ENCODE measurements at places on chromosomes 2 and 18. TPM values are rescaled to one million over a fixed set of nuclear protein-coding genes. Genes with fewer than 3 reads are reported as not detected.
A peak's percentile ranks its signal among the peaks of the same experiment; 100 is the strongest.

GRCh38 chr2:206158563-206159345 lies 490 bp downstream of the NDUFS1 start:
- H3K27me3 ChIP-seq = no peaks in the 10 kb centered on the region
- peaks cover 18% of the 10 kb centered on the region for H3K4me1 ChIP-seq
- peak overlapping the region; percentile 93 for H3K4me3 ChIP-seq
- no peak for DNase-seq
- H3K36me3 ChIP-seq = peaks cover 12% of the 10 kb centered on the region
- peak overlapping the region; percentile 97 for H3K27ac ChIP-seq

- DNase-seq = no peak
- H3K36me3 ChIP-seq = no peaks in the 10 kb centered on the region
- H3K4me1 ChIP-seq = no peaks in the 10 kb centered on the region
- no peak overlapping the region for H3K4me3 ChIP-seq
Observed at GRCh38 chr2:221124532-221125240, 447.4 kb downstream of the EPHA4 start.

STAT4 gene
- 2.7 TPM for total RNA-seq

- H3K36me3 ChIP-seq = no peaks in the 10 kb centered on the region
- H3K4me3 ChIP-seq = no peak overlapping the region
- no peaks in the 10 kb centered on the region for H3K27me3 ChIP-seq
- H3K27ac ChIP-seq = no peak overlapping the region
- DNase-seq = no peak
Observed at GRCh38 chr18:1796636-1797035, 774.7 kb downstream of the METTL4 start.

DNA sequence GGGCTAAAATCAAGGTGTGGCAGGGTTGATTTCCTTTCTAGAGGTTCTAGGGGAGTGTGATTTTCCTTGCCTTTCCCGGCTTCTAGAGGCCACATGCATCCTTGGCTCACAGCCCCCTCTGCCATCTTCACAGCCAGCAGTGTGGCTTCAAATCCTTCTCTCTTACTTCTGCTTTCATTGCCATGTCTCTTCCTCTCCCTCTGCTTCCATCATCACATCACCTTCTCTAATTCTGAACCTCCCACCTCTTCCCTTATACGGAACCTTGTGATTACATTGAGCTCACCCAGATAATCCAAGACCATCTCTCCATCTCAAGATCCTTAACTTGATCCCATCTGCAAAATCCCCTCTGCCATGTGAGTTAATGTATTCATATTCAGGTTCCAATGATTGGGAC lies 56.2 kb upstream of the RMDN2 start:
- no peak for DNase-seq
- no peak overlapping the region for H3K4me3 ChIP-seq
- H3K27me3 ChIP-seq = no peaks in the 10 kb centered on the region
- peaks cover 54% of the 10 kb centered on the region for H3K4me1 ChIP-seq

B3GNT7 gene
- total RNA-seq = 17.5 TPM

UGT1A8 gene
- not detected for total RNA-seq

CRYGC gene
- total RNA-seq = not detected

DNA sequence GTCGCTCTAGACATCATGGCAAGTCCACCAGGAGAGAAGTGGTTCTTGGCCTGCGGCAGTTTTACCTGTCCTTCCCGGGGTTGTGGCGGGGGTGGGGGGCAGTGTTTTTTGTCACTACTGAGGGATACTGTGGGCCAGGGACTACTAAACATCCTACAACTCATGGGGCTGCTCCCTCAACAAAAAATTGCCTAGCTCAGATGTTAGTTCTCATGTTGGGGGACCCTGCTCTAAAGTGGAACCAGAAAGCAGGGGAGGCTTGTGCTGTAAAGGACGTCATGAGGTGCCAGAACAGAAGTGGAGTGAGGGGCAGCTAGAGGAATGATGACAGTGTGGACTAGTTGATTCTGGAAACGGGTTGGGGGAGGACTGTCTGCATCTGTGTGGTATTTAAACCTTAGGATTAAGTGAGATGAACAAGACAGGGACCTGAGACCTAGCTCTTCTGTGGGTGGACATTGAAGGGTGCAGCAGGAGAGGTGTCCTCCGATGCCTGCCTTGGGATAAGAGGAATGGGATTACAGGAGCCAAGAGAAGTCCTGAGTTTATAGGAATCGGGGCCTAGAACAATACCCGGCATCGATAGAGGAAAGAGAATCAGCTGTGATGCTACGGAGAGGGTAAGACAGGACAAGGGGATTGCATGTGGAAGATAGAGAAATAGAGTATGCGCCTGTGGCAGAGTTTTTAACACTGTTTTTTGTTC lies 2.7 kb downstream of the RPL31 start:
- H3K27ac ChIP-seq = no peak overlapping the region
- H3K27me3 ChIP-seq = no peaks in the 10 kb centered on the region
- no peak overlapping the region for H3K4me3 ChIP-seq
- H3K4me1 ChIP-seq = peaks cover 22% of the 10 kb centered on the region
- DNase-seq = no peak

GRCh38 chr2:71243634-71244301 lies 16.9 kb upstream of the PAIP2B start:
- H3K4me3 ChIP-seq = no peak overlapping the region
- H3K4me1 ChIP-seq = no peaks in the 10 kb centered on the region
- no peak for DNase-seq
- H3K36me3 ChIP-seq = no peaks in the 10 kb centered on the region
- no peaks in the 10 kb centered on the region for H3K27me3 ChIP-seq

GRCh38 chr2:57598551-57598950 lies 448.1 kb upstream of the VRK2 start:
- H3K36me3 ChIP-seq = no peaks in the 10 kb centered on the region
- no peak overlapping the region for H3K4me3 ChIP-seq
- H3K27ac ChIP-seq = no peak overlapping the region
- H3K4me1 ChIP-seq = no peaks in the 10 kb centered on the region

- no peaks in the 10 kb centered on the region for H3K36me3 ChIP-seq
- no peak overlapping the region for H3K27ac ChIP-seq
- H3K27me3 ChIP-seq = no peaks in the 10 kb centered on the region
- H3K4me3 ChIP-seq = no peak overlapping the region
- H3K4me1 ChIP-seq = no peaks in the 10 kb centered on the region
Observed at GRCh38 chr2:106205488-106205887, 11.4 kb upstream of the UXS1 start.

DNA sequence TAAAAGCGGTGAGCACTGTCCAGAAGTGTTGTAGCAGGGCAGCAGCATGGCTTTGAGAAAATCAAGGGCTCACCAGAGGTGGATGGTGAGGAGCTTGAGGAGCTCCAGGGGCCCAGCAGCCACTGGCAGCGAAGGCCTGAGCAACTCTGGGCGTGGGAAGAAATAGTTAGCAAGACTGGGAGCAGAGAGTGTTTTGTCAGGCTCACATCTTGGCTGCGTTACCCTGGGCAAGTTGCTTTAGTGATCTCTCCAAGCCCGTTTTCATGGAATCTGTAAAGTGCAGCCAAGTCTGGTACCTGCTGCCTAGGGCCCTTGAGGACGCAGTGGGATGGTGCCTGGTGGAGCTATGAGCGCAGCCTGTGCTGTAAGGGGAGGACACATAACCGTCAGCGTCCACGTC lies 78.3 kb downstream of the SH3BP4 start:
- DNase-seq = no peak
- no peak overlapping the region for H3K4me3 ChIP-seq
- no peaks in the 10 kb centered on the region for H3K36me3 ChIP-seq

GRCh38 chr18:23071285-23071684 lies 64.0 kb upstream of the CABLES1 start:
- H3K27me3 ChIP-seq = no peaks in the 10 kb centered on the region
- no peak for DNase-seq
- no peak overlapping the region for H3K4me3 ChIP-seq
- H3K36me3 ChIP-seq = no peaks in the 10 kb centered on the region

LCT gene
- 0.28 TPM for total RNA-seq

- H3K27ac ChIP-seq = no peak overlapping the region
- H3K4me1 ChIP-seq = no peaks in the 10 kb centered on the region
- H3K36me3 ChIP-seq = no peaks in the 10 kb centered on the region
- no peak for DNase-seq
- no peak overlapping the region for H3K4me3 ChIP-seq
- H3K27me3 ChIP-seq = no peaks in the 10 kb centered on the region
Observed at GRCh38 chr18:76978616-76979015, 154.0 kb downstream of the MBP start.

REG3G gene
- total RNA-seq = not detected

ICOS gene
- not detected for total RNA-seq

ALPP gene
- total RNA-seq = not detected

CXCR4 gene
- 42.2 TPM for total RNA-seq

LRRC30 gene
- not detected for total RNA-seq

- no peak for DNase-seq
- no peaks in the 10 kb centered on the region for H3K36me3 ChIP-seq
- H3K4me3 ChIP-seq = peak overlapping the region; percentile 80
- H3K27me3 ChIP-seq = no peaks in the 10 kb centered on the region
- H3K27ac ChIP-seq = peak overlapping the region; percentile 8
Observed at GRCh38 chr2:46943881-46944798, 28.5 kb upstream of the MCFD2 start.

GRCh38 chr18:10798727-10799550 lies 273.1 kb downstream of the NAPG start:
- no peak overlapping the region for H3K27ac ChIP-seq
- H3K27me3 ChIP-seq = no peaks in the 10 kb centered on the region
- no peak overlapping the region for H3K4me3 ChIP-seq
- DNase-seq = no peak
- no peaks in the 10 kb centered on the region for H3K36me3 ChIP-seq

- H3K27ac ChIP-seq = no peak overlapping the region
- H3K27me3 ChIP-seq = no peaks in the 10 kb centered on the region
Observed at GRCh38 chr2:216887138-216887537, 27.3 kb upstream of the TNP1 start.

GRCh38 chr2:39875182-39875913 lies 96.3 kb upstream of the THUMPD2 start:
- peak overlapping the region; percentile 19 for H3K27ac ChIP-seq
- no peaks in the 10 kb centered on the region for H3K27me3 ChIP-seq
- DNase-seq = peak; percentile 35

DNA sequence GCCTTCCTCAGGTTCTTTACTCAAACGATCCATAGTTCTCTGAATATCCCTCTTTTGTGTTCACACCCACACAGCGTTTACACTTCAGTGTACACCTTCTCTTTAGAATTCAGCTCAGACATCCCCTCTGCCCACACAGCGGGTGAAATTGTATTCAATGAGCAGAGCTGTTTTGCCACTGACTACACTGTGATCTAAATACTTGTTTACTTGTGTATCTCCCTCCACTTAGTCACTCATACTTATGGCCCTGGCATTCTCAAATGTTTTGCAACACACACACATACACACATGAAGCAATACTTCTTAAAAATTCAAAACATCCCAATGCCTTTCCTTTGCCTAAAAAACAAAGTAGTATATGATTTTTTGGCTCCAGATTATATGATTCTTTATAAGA lies 297.1 kb downstream of the TMX3 start:
- H3K27me3 ChIP-seq = no peaks in the 10 kb centered on the region
- no peak overlapping the region for H3K4me3 ChIP-seq
- H3K4me1 ChIP-seq = no peaks in the 10 kb centered on the region
- H3K36me3 ChIP-seq = no peaks in the 10 kb centered on the region
- no peak overlapping the region for H3K27ac ChIP-seq

RFX8 gene
- 0.14 TPM for total RNA-seq

CFAP65 gene
- not detected for total RNA-seq

- H3K36me3 ChIP-seq = no peaks in the 10 kb centered on the region
- no peak overlapping the region for H3K27ac ChIP-seq
- H3K4me3 ChIP-seq = no peak overlapping the region
- no peaks in the 10 kb centered on the region for H3K4me1 ChIP-seq
- no peaks in the 10 kb centered on the region for H3K27me3 ChIP-seq
Observed at GRCh38 chr2:141515931-141516330, 614.9 kb downstream of the LRP1B start.

TBR1 gene
- total RNA-seq = not detected

NEB gene
- 3.2 TPM for total RNA-seq

- H3K4me1 ChIP-seq = no peaks in the 10 kb centered on the region
- DNase-seq = no peak
- no peaks in the 10 kb centered on the region for H3K36me3 ChIP-seq
Observed at GRCh38 chr2:65654496-65654895, 222.1 kb upstream of the SPRED2 start.

DNA sequence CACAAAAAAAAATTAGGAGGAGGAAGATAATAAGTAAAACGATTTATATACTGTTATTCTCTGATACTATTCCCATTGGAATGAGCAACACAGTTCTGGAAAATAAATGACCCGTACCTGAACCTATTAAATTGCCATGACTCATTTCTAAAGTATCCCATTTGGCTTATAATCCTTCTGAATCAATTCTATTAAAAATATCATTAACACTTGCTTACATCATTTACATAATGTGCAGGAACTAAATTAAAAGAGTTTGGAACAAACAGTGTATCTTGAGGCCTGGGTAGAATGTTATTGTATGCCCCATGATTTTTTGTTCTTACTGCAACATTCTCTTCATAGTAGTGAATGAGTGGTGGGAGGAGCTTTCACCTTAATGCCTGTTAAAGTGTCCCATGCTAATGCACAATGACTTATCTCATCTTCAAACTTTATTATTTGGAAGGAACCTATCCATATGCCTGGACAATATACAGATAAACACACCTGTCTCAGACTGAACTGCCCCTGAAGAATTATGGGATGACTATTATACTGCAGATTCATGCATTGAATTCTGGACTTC lies 549.9 kb upstream of the ACVR2A start:
- H3K27ac ChIP-seq = no peak overlapping the region
- no peaks in the 10 kb centered on the region for H3K4me1 ChIP-seq
- no peaks in the 10 kb centered on the region for H3K27me3 ChIP-seq
- no peak overlapping the region for H3K4me3 ChIP-seq
- H3K36me3 ChIP-seq = no peaks in the 10 kb centered on the region

GRCh38 chr2:218811382-218811781 lies 20.2 kb downstream of the PRKAG3 start:
- H3K27me3 ChIP-seq = no peaks in the 10 kb centered on the region
- peaks cover 17% of the 10 kb centered on the region for H3K4me1 ChIP-seq
- no peak overlapping the region for H3K27ac ChIP-seq
- no peak for DNase-seq

- H3K27ac ChIP-seq = no peak overlapping the region
Observed at GRCh38 chr2:134539981-134540380, 178.8 kb downstream of the TMEM163 start.

DNA sequence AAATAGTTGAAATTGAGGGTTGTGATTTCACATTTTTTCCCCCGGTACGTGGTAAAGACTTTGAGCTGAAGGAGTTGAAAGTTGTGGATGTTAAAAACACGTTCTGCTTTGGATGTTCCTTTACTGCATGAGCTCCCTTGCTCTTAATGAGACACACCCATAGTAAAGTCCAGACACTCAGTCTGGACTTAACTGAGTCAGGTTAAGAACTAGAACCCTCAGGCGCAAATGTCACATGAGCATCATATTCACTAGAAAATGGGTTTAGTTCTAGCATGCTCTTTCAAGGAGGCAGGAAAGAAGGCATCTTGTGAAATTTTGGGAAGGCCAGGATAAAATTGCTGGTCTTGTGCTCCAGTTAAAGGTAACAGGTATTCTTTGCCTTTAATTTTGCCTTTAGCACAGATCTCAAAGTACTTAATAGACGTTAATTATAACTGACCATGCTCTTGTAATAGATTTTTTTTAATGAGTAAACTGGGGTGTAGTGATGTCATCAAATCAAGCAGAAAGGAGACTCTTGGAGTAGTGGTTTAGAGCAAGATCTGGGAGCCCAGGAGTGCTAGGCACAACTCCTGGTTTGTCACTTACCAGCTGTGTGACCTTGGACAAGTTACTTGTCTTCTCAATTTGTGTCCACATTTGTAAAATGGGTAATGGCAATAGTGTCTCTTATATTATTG lies 20.6 kb downstream of the ITGA6 start:
- H3K27ac ChIP-seq = no peak overlapping the region
- DNase-seq = no peak
- H3K36me3 ChIP-seq = no peaks in the 10 kb centered on the region
- H3K27me3 ChIP-seq = no peaks in the 10 kb centered on the region
